ENCODE measurements at places on chromosomes 13 and 19.

DNA sequence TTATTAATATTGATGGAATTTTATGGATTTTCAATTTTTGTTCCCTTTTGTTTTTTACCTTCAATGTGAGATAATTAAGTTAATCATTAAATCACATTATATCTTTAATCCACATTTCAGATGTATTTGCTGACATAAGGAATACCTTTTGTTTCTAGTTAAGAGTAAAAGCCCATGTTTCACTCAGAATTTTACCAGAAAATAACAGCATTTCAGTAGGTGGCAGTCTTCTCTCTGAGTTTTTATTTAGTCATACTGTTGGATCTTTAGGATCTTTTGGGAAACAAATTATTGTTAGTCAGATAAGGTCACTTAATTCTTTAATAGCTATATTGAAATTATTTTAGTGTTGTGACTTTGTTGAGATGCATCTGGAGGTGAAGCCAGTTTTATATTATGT is 67.9 kb downstream of the NDFIP2 start:
- no peak for DNase-seq

DNA sequence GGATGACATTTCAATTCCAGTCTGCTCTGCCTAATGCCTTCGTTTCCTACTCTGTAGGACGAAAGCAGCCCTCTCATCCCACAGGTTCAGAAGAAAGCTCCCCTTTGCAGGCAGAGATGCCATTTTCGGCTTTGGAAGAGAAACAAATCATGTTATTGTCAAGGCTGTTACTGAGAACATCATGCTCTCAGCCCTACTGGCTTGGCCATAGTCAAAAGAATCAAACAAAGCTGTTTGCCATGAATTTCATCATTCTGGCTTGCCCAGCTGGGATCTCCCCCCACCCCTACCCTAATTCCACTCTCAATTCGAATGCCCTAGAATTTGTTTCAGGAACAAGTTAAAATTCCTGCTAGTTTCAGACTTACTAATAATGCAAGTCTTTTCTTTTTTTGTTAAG is 162.3 kb upstream of the SERP2 start:
- DNase-seq: no peak

DNA sequence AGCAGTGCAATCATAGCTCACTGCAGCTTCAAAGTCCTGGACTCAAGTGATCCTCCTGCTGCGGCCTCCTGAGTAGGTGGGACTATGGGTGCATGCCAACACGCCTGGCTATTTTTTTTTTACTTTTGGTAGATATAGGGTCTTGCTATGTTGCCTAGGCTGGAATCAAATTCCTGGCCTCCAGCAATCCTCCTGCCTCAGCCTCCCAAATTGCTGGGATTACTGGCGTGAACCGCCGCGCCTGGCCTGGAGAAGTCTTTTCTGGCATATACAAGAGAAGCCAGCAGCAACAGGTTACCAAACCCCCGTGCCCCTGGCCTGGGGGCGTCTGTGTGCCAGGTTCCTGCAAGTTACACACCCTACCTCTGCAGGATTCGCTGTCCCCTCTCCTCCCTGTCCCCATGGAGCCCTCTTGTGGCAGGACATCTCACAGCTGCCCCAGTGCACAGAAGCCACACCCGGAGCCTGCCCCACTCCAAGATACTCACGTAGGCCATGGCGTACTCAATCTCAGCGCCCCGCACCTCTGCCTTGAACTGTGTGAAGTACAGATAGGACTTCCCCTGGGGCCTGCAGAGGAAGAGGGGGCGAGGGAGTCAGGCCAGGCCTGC is 9.9 kb downstream of the MYDGF start:
- no peak for DNase-seq

- no peak for DNase-seq
Measured at GRCh38 chr13:21905486-21905885, 234.6 kb downstream of the FGF9 start.

GRCh38 chr13:76795701-76796695 is 90.2 kb downstream of the KCTD12 start:
- no peak for DNase-seq

DNA sequence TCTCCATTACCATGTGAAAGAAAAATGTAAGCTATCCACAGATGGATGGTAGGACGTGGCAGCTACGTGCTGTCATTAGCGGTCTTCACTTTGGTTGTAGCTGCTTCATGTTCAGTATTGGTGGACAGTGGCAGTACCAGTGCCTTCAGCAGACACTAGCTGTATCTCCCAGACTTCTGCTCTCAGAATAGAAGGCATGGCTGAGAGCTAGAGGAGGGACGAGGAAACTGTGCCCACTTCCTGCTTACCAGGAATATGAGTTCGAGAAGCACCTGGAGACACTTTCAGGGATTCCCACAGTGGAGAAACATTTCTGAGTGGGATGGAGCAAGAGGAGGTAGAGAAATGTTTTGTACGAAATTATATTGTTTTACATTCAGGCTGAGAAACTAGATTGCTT is 6.9 kb upstream of the SHISA2 start:
- no peak for DNase-seq

- no peak for DNase-seq
Measured at GRCh38 chr19:17778968-17779929, 15.7 kb upstream of the B3GNT3 start.

Measured in activated T-cell treated with anti-CD3 and anti-CD28 coated beads, Interleukin-2, amount 50 U/mL, for 1 hour (primary cell).